ENCODE measurements at places on chromosomes 13 and 19. TPM values are rescaled to one million over a fixed set of nuclear protein-coding genes. Genes with fewer than 3 reads are reported as not detected.

Gene MCEMP1
- not detected for polyA plus RNA-seq

DNA sequence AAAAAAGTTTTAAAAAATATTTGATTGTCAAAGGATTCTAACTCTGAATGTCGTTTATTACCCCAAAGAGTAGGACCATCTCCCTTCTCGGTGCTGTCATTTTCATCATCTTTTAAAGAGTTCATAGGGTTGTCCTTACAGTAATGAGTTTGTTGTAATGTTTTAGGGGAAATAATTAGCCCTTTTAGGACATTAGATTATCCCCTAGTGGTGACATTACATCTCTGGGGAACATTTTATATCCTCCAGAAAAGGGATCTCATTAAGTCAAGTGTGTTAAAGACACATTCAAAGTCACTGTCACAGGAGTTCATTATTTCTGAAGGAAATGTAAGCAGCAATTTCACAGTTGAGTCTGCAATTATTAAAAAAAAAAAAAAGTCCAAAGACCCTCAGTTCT lies 99.3 kb upstream of the GJB6 start:
- no peak for DNase-seq

Gene CEACAM8
- polyA plus RNA-seq: not detected

Gene FCER2
- polyA plus RNA-seq: not detected

DNA sequence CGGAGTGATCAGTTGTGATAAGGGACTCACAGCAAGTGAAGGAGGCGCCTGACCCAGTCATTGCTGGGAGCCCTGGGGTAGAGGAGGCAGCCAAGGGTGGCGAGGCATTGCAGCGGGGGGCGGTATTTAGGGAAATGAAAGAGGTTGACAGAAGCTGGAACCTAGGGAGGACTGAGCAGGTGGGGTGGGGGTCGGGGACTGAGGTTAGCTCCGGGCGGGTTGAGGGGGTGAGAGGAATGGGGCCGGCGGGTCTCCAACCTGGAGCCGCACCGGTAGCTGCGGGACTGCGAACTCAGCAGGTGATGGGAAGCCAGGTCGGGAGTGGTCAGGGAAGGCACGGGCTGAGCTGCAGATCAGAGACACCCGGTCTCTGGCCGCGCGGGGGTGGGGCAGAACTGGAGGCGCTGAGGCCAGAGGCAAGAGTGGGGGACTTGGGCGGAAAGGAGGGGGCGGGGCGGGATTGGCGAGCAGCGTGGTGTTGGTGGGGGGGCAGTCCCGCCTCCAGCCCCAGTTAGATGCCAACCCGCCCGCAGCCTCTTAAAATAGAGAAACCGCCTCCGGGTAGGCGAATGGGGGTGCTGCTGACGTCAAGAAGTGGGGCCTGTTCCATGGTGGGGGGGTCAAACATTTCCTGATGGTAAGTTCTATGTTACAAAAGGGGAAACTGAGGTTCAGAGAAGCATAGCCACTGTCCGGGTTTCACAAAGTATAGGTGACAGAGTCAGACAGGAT lies 1.5 kb downstream of the MAST3 start:
- no peak for DNase-seq

Gene ADGRE3
- polyA plus RNA-seq: not detected

GRCh38 chr19:17378271-17378670 lies 1.1 kb upstream of the PLVAP start:
- DNase-seq: no peak

DNA sequence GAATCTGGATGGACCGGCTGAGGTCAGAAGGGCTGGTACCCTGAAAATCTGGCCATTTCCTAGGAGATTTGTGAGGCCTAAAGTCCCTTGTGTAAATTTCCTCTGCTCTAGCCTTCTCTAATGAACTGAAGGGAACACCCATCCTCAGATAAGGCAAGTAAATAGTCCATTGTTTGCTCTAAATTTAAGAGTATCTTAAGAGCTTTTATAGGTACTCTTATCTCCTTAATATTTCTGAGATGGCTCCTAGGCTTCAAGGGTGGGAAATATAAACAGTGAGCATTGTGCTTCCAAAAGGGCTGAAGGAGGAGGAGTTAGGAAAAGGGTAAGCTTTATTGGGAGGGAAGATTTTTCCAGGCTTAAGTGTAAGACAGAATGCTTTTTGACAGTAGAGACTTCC lies 148.7 kb upstream of the EDNRB start:
- no peak for DNase-seq

Gene SERTAD1
- polyA plus RNA-seq: 21.9 TPM

GRCh38 chr13:37791699-37792098 lies 77.9 kb downstream of the TRPC4 start:
- no peak for DNase-seq

Gene ZNF441
- polyA plus RNA-seq: 3.4 TPM

Gene ZNF700
- 4.8 TPM for polyA plus RNA-seq

Gene SPRY2
- polyA plus RNA-seq: 21.6 TPM

GRCh38 chr19:16380943-16381755 lies 56.5 kb downstream of the KLF2 start:
- DNase-seq: no peak

GRCh38 chr13:38384171-38384570 lies 34.5 kb downstream of the UFM1 start:
- DNase-seq: no peak

- DNase-seq: no peak
Measured at GRCh38 chr19:38252941-38253691, 3.1 kb downstream of the PPP1R14A start.

DNA sequence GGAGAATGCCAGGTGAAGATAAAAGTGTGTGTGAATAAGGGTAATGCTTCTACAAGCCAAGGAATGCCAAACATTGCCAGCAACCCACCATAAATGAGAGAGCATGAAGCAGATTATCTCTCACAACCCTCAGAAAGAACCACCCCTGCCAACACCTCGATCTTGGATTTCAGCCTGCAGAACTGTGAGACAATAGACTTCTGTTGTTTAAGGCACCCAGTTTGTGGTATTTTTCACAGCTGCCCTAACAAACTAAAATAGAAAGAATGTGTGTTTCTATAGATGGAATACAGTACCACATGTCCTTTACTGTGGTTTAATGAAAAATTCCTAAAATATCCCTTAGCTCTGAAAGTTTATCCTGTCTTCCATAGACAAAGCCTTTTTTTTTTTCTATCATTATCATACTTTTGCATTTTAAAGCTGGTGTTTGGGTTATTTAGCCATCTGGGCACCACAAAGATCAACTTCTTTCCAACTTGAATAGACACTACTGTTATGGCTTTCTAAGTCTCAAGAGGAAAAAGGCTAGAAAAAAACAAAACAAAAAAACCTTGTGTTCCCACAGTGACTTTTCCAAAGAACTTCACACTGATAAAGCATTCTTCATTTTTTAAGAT lies 505.6 kb downstream of the KCTD12 start:
- no peak for DNase-seq

- DNase-seq: no peak
Measured at GRCh38 chr19:13100841-13101589, 1.6 kb downstream of the LYL1 start.

- no peak for DNase-seq
Measured at GRCh38 chr13:107512551-107512950, 702.8 kb downstream of the LIG4 start.

Data from BJ (cell line).